ENCODE measurements at places on chromosomes 16 and 17.

GRCh38 chr17:48023400-48024148 is 14.0 kb downstream of the COPZ2 start:
- DNase-seq, result peak; percentile 80

- DNase-seq, result no peak
Observed at GRCh38 chr16:64312980-64313379, 808.9 kb downstream of the CDH11 start.

DNA sequence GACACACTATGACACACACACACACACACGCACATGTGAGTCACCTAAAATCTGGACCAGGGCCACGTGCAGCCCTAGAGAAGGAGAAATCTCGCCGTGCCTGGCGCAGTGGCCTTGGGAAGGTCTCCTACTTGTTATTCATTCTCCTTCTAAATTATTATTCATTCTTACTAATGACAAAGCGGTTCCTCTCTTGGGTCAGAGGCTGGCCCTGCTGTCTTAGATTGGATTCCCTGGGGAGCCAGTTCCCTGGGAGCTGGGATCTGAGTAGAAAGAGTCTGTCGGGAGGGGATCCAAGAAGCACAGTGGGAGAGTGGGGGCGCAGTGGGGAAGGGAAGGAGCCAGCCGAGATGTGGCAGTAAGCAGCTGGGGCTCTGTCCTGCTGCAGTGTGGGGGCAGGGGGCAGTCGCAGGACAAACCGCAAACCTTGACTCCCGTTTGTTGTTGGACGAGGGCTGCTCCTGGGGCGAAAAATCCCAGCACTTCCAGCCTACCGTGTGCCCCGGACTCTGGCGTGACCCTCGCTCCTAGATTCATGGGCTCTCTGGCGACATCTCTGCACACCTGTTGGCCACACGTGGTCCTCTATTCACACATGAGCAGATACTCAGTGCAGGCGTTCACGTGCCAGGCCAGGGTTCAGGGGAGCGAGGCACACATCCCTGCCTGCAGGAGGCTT is 18.7 kb upstream of the JPH3 start:
- DNase-seq, result no peak

DNA sequence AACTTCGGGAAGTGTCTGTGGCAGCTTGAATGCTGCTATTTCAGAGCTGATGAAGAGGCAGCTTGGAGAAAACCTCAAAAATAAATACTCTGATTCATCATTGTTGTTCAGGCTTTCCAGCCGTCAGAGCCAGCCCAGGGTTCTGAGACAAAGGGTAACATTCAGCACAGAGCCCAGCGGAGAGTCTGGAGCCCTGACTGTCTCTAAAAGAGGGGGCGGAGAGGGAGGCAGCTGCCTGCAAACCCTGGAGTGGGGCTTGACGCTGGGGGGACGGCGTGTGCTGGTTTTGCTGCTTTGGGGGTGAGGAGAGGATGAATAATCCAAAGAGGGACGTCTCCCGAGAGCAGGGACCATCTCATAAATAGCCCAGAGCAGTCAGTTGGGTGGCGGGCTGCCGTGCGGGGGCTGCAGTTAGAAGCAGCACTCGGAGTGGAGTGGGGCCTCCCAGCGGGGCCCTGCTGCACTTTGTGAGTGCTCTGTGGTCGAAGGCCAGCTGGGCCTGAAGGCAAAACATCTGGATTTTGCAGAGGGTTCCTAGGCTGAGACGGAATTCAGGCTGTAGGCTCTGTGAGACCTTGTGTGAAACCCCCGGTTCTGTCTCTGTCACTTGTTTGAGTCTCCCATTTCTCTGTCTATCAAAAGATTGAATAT is 237.8 kb downstream of the PRKCA start:
- DNase-seq, result peak; percentile 40

GRCh38 chr17:34465789-34466188 is 102.8 kb upstream of the CCL1 start:
- DNase-seq, result no peak

- DNase-seq, result no peak
Observed at GRCh38 chr17:14775731-14776492, 475.0 kb downstream of the HS3ST3B1 start.

DNA sequence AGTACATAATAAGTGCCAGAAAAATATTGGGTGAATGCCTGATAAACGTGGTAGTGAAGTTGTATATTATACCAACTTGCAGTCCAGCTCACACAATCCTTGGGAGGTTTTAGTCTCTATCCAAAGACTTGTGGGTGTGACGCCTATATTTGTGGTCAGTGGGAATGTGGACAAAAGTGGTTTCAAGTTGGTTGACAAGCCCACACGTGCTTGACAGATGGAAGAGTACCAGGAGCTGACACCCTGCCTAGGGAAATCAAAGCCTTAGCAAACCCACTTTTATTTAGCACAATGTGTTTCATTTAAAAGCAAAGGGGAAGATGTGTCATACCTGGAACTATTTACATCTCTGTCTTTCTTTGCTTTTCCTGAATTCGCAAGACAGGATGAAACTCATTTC is 79.0 kb downstream of the CA10 start:
- DNase-seq, result no peak

DNA sequence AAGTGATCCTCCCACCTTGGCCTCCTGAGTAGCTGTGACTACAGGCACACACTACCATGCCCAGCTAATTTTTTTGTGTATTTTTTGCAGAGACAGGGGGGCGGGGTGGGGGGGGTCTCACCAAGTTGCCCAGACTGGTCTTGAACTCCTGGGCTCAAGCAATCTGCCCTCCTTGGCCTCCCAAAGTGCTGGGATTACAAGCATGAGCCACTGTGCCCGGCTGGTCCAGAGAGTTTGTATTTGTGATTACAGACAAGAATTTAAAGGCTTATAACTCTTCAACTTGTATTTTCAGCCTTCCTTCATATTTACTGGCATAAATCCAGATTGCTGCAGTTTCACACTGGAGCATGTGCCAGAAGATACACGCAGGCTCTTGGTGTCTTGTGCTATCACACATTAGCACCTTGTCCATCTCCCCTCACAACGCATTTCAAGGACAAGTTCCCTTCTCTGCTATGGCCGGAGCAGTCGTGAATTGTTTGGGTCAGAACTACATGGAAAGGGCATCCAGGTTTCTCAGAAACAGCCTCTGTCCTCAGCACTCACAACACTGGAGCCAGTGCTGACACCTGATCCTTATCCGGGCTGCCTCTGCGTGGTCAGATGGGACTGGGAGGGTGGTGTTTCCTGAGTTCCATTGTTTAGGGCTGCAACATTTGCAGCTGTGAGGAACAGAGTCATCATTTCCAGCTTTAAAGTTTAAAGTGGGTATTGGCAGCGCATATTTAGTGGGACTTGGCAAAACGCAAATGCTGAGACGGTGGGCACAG is 28.1 kb downstream of the WSCD1 start:
- DNase-seq, result no peak

GRCh38 chr17:3978421-3979289 is 14.4 kb upstream of the ATP2A3 start:
- peak; percentile 5 for DNase-seq

GRCh38 chr17:66369830-66370229 is 67.4 kb downstream of the PRKCA start:
- peak; percentile 41 for DNase-seq

- DNase-seq, result peak; percentile 55
Observed at GRCh38 chr16:69709456-69710084, 16.8 kb downstream of the NQO1 start.

DNA sequence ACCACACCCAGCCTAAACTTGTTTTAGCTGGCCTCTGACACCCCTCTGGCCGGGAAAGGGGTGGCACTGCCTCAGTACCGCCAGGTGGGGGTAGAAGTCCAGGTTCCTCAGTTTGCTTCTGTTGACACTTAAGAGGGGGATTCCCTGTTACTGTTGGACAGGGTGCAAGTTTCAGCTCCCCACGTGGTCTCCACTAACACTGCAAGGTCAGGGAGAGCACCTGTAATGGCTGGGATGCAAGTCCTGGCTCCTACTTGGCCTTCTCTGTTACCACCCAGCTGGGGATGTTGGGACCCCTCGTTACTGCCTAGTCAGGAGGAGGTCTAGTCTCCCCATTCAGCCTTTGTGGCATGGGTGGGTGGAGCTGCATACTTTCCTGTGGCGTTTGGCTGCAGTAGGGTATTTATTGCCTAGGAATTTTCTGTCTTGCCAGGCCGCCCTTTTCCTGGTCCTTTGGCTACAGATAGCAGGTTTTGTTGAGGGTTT is 10.6 kb upstream of the MFAP4 start:
- DNase-seq, result no peak

DNA sequence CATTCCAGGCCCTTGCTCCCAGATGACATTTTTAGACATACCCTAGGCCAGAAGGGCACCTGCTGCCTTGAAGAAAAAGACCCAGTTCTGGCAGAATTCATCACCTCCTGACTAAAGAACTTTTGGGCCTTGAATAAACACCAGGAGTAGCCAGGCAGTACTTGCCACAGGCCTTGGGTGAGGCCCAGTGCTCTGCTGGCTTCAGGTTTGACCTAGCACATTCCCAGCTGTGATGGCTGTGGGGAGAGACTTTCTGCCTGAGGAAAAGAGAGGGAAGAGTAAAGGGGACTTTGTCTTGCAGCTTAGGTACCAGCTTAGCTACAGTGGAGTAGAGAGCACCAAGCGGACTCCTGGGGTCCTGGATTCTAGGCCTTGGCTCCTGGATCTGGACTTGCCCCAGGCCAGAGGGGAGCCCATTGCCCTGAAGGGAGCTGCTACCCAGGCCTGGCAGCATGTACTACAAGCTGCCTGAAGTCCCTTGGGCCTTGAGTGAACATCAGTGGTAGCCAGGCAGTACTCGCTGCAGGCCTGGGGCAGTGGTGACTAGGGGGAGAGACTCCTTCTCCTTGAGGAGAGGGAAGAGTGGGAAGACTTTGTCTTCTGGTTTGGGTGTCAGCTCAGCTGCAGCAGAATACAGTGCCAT is 44.3 kb downstream of the ABCA8 start:
- DNase-seq, result no peak

- no peak for DNase-seq
Observed at GRCh38 chr17:21291357-21291756, 6.8 kb downstream of the MAP2K3 start.

GRCh38 chr16:12459391-12460063 is 344.2 kb downstream of the CPPED1 start:
- DNase-seq, result no peak

DNA sequence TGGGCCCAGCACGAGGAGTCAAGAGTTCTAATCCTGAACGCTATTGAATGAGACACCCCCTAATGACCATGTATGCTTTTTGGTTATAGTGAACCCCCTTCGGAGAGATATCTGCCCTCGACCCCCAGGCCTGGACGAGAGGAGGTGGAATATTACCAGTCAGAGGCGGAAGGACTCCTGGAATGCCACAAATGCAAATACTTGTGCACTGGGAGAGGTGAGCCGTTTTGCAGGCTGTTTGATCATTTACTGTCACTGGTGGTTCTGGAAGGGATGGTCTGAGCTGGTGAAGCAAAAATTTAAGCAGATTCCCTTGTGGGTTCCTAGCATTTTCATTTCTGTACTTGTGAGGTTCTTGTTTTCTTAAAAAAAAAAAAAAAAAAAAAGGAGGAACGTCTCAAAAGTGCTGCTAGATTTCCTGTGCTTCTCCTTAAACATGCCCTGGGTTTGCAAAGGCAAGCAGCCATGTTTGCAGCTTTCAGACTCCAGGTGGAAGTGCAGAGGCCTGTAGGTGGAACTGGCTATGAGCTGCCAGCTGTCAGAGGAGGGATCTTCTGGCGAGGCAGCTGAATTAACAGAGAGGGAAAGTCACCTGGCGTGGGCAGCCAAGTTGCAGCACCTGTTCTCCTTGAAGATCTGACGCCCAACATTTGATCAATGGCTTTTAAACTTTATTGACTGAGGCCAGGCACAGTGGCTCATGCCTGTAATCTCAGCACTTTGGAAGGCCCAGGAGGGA is 3.5 kb downstream of the MARVELD3 start:
- no peak for DNase-seq

DNA sequence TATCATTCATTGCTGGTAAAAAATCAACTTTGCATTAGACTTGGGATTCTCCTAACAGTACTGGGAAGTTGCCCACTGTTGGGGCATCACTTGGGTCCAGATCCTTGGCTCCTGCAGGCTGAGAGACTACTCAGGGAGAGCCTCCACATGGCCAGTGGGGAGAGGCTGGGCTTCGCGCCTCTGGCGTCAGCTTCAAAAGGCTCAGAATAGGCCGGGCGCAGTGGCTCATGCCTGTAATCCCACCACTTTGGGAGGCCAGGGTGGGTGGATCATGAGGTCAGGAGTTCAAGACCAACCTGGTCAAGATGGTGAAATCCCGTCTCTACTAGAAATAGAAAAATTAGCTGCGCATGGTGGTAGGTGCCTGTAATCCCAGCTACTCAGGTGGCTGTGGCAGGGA is 3.4 kb upstream of the CSHL1 start:
- DNase-seq, result no peak

- no peak for DNase-seq
Observed at GRCh38 chr17:41153856-41154255, 4.2 kb upstream of the KRTAP4-5 start.

- no peak for DNase-seq
Observed at GRCh38 chr16:82631701-82632685, 5.2 kb downstream of the CDH13 start.

GRCh38 chr17:75478508-75478907 is 22.1 kb downstream of the TMEM94 start:
- no peak for DNase-seq

- no peak for DNase-seq
Observed at GRCh38 chr17:82202981-82203380, 9.7 kb downstream of the CCDC57 start.

GRCh38 chr17:42167807-42168206 is 13.0 kb upstream of the RAB5C start:
- DNase-seq, result no peak

GRCh38 chr16:87556941-87557459 is 45.3 kb upstream of the JPH3 start:
- no peak for DNase-seq

DNA sequence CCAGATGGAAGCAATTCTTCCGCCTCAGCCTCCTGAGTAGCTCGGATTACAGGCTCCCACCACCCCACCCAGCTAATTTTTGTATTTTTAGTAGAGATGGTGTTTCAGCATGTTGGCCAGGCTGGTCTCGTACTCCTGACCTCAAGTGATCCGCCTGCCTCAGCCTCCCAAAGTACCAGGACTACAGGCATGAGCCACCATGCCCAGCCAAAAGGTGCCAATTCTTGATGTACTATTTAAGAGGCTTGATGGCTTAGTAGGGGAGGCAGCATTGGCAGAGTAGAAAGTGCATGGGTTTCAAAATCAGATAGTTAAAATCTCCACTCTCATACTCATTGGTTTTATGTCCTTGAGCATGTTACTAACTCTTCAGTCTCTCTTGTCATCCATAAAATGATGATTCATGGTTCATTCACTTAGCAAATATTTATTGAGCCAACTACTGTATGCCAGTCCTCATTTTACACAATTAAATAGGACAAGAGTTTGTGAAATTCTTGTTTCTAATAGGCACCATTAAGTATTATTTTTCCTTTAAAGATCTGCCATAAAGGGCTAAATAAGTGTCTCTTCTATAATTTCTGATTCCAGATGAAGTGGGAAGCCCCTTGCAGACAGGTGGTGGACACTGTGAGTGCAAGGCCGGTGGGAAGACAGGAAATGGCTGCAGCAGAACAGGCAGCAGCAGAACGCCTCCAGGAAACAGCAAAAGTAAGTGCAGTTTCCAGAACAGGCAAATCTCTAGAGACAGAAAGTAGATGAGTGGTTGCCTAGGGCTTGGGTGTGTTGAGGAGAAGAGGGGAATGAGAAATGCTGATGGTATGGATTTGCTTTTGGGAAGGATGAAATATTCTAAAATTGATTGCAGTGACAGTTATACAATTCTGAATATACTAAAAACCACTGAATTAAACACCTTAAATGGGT is 8.2 kb upstream of the RPL27 start:
- no peak for DNase-seq

- peak; percentile 67 for DNase-seq
Observed at GRCh38 chr17:47889734-47890529, 6.1 kb upstream of the SP2 start.

Data from Caki2 (cell line).